ENCODE measurements at places on chromosomes 7 and 10.

GRCh38 chr7:128881458-128882125 is 18.9 kb downstream of the ATP6V1F start:
- peak; percentile 78 for DNase-seq

- DNase-seq, result no peak
Measured at GRCh38 chr10:78759456-78760120, 309.2 kb upstream of the ZMIZ1 start.

- no peak for DNase-seq
Measured at GRCh38 chr7:1025743-1026581, 18.4 kb upstream of the GPR146 start.

DNA sequence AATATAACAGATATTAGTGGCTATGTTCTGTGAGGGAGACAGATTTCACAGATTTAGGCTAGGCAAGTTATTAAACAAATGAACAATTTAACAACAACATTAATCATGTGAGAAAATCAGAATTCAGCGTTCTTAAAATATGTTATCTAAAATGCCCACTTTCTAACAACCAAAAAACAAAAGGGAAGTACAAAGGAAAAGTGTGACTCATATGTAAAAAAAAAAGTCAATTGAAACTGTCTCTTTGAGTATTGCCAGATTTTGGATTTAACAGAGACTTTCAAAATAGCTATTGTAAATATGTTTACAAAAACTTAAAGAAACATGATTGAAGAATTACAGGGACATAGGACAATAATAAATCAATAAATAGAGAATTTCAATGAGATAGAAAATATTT is 34.8 kb upstream of the ARHGAP22 start:
- no peak for DNase-seq
